Stimulated activated naive CD4-positive, alpha-beta T cell treated with Interleukin-2 at 50 U/mL for 16 hours (primary cell): ENCODE measurements at places on chromosomes 2 and 18.

DNA sequence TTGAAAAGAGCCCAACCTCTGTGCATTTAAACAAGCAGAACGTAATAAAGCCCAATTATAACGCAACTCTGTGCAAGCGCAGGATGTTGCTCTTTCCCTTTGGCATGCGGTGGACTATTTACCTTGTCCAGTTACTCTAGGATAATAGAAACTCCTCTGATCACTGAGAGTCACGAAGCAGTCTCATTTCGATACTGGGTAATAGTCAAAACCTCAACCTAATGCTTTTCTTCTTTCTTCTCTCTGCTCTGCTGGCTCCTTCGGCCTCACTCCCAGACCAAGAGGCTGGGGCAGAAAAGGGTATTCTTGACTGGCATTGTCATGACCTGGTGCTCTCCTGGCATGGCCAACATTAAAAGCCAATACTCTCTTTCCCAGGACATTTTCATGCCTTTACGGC, 89.7 kb upstream of the GCFC2 start:
- DNase-seq: no peak

DNA sequence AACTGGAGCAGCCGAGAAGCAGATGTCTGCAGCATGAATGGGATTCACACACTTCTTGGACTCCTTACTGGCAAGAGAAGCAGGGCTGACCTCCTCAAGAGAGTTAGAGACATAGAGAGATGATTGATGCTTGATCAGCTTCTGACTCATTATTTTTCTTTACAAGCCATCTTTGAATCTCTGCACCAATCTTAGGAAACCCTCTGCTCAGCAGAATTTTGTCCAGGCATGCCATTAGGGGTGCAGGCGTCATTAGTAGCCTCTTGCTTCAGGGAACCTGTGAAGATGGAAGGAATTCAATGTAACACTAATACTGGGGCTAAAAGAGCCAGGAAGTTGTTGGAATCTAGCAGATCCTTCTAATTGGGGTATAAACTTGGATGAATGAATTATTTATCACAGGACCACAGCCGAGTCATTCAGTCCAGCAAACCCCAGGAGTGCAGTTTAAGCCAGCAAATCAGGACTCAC, 151.8 kb downstream of the MGAT5 start:
- no peak for DNase-seq

- no peak for DNase-seq
Measured at GRCh38 chr2:129761569-129762021, 217.9 kb upstream of the RAB6C start.

DNA sequence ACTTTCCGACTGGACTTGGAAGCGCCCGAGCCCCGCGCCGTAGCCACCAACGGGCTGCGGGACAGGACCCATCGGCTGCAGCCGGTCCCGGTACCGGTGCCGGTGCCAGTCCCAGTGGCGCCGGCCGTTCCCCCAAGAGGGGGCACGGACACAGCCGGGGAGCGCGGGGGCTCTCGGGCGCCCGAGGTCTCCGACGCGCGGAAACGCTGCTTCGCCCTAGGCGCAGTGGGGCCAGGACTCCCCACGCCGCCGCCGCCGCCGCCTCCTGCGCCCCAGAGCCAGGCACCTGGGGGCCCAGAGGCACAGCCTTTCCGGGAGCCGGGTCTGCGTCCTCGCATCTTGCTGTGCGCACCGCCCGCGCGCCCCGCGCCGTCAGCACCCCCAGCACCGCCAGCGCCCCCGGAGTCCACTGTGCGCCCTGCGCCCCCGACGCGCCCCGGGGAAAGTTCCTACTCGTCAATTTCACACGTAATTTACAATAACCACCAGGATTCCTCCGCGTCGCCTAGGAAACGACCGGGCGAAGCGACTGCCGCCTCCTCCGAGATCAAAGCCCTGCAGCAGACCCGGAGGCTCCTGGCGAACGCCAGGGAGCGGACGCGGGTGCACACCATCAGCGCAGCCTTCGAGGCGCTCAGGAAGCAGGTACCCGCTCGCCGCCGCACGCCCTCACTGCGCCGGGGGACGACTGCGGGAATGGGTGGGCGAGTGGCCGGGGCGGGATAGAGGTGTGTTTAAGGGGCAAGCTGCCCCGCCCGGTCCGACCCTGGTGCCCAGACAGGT, 713 bp downstream of the ATOH8 start:
- no peak for DNase-seq

DNA sequence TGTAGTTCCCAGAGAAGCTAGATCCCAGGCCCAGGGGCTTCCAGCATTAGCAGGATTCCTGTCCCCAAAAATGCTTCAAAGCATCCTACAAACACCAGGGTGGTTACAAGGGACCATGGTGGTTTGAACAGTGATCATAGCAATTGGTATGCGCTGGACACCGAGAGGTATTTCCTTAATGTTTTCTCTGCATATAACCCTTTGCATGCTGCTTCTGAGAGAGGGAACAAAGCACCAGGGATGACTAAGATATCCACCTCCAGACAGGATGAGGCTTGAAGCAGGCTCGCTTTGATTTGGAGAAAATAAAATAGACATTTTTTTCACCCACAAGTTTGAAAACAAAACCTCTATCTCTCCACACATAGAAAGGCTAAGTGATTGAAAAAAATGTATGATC, 50.5 kb upstream of the TSPYL6 start:
- no peak for DNase-seq

- DNase-seq: no peak
Measured at GRCh38 chr2:120630031-120630701, 105.5 kb upstream of the GLI2 start.

DNA sequence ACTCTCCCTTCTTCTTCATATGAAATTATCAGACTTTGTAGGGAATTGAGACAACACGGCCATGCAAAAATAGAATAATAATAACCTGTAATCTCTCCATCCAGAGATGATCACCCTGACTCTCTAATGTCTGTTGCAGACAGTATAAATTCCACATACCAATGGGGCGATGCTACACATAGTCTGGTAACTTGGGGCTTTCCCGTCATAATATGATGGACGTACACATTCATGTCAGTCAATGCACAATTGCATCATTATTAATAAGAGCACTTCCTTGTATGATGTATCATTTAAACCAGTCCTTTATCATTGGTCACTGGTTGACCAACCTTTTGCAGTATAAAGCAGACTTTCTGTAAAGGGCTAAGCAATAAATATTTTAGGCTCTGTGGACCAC, 39.5 kb upstream of the SCLY start:
- DNase-seq: no peak

DNA sequence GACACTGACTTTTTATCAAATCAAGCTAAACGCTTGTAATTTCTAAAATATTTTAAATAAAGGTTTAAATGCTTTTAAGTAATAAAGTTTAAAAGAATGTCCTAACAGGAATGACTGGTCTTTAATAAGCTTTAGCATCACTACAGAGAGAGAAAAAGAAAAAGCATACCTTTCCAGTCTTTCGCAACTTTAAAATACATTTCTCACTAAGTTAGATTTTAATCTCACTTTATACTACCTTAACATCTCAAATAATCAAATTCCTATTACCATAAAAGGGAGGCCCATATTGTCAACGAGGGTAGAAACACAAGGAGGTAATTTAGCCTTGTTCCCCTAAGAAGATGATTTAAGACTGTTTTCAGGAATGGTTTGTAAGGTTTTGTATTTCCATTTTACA, 80.7 kb downstream of the STRN start:
- DNase-seq: no peak

- no peak for DNase-seq
Measured at GRCh38 chr2:240453461-240454105, 18.1 kb downstream of the GPC1 start.

DNA sequence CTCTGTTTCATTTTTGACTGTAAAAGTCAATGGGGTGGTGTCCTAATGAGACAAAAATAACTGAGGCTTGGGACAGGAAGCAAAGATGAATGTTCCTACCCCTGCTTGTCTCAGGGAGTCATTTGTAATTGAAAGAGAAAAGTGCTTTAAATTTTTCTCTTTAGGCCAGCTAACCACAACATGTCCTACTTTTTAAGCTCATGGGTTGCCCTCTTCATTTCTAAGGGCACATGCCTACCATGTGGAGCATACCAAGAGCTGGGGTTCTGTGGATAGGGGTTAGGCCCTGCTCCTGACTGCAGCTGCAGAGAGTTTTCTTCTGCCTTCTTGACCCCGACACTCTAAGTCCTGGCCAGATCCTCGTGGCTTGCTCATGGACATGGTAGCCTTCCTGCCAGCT, 96.8 kb upstream of the ARL4C start:
- DNase-seq: no peak

DNA sequence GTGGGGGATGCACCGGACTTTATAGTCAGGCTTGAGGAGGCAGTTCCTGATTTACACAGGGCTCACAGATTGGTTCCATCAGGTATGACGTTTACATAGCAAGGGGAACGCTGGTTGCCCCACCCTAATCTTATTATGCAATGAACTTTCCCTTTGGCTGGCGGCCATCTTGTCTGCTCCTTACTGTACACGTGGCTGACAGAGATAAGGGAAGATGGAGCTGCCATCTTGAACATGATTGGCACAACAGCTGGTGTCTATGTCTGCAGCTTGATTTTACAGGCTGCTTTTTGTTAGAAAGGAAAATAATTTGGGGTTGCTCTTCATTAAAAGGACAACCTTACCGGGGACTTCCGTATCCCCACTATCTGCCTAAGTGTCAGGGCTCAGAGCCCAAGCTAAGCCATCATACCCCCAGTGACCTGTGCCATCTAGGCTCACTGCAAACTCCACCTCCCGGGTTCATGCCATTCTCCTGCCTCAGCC, 33.5 kb upstream of the ATG16L1 start:
- DNase-seq: no peak

GRCh38 chr2:105690566-105690965, 54.1 kb upstream of the NCK2 start:
- no peak for DNase-seq

GRCh38 chr2:20273042-20273441, 48.1 kb upstream of the SDC1 start:
- no peak for DNase-seq

DNA sequence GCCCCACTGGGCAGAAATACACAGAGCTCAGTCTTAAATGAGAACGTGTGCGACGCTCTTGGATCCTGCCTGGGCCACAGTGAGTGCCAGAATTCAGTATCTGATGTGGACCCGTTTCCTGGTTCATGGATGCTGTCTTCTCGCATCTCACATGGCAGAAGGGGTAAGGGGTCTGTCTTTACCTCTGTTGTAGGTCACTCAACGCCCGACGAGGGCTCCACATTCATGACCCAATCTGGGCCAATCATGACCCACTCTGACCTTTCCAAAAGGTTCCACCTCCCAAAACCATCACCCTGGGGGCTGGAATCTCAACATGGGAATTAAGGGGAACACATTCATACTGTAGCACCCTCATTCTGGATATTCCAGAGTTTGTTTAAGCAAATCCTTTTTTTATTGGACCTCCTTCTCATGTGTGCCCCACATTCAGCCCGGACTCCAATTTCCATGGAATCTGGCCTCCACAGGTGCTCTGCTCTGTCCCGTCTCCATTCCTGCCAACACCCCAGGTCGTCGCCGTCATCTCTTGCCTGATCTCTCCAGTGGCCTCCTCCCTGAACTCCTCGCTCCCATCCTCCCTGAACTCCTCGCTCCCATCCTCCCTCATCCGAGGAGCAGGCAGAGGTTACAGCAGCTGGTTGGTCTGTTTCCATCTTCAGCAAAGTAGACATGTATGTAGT, 78.9 kb upstream of the OTOS start:
- DNase-seq: no peak

- no peak for DNase-seq
Measured at GRCh38 chr18:79613186-79613931, 66.2 kb upstream of the CTDP1 start.

GRCh38 chr18:9337873-9338272, 3.3 kb downstream of the TWSG1 start:
- no peak for DNase-seq

DNA sequence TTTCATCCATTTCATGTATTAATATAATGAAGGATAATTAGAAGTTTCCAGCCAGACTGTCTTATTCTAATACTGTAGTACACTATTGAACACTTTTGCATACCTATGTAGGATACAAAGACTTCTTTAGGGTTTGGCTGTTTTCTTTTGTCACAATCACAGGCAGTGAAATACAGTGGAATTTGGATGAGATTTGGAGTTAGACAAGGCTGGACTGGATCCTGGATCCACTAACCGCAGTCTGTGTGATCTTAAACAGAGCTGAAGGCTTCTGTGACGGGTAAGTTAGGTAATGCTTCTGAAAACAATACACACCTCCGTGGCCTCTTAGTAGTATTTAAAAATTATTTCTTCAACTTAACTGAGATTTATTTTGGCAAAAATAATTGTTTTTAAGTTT, 1128.6 kb upstream of the CDH2 start:
- DNase-seq: no peak

- DNase-seq: no peak
Measured at GRCh38 chr2:214807653-214808052, 1.8 kb downstream of the BARD1 start.

GRCh38 chr2:145669301-145669700, 1149.4 kb upstream of the ZEB2 start:
- DNase-seq: no peak

DNA sequence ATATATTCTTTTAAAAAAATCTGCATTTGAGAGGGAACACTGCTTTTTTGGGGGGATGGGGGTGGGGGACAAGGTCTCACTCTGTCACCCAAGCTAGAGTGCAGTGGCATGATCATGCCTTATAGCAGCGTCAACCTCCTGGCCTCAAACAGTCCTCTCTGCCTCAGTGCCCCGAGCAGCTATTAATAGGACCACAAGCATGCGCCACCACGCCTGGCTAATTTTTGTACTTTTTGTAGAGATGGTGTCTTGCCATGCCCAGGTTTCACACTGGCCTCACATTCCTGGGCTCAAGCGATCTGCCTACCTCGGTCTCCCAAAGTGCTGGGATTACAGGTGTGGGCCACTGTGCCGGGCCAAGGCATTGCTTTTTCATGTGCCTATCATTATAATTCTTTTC, 154.2 kb downstream of the ATAD2B start:
- no peak for DNase-seq

- DNase-seq: no peak
Measured at GRCh38 chr2:70344195-70344594, 42.3 kb upstream of the FAM136A start.

GRCh38 chr2:159584796-159585195, 31.6 kb downstream of the BAZ2B start:
- DNase-seq: no peak
